M059J (cell line): ENCODE measurements at places on chromosomes 3 and 15. TPM values are rescaled to one million over a fixed set of nuclear protein-coding genes. Genes with fewer than 3 reads are reported as not detected.

Gene VIPR1
- total RNA-seq: 0.12 and 0.15 TPM in 2 replicates

Gene CCR5
- total RNA-seq: not detected in 2 replicates

Gene IGDCC3
- total RNA-seq: not detected in 2 replicates

Gene SLC2A2
- 0.12 and 0.32 TPM in 2 replicates for total RNA-seq

Gene MPI
- 65.4 and 68.3 TPM in 2 replicates for total RNA-seq

Gene GASK1A
- 2.6 and 3.4 TPM in 2 replicates for total RNA-seq

- DNase-seq: no peak
These were observed 164.0 kb upstream of the NR2F2 start for GRCh38 chr15:96166223-96167200.

DNA sequence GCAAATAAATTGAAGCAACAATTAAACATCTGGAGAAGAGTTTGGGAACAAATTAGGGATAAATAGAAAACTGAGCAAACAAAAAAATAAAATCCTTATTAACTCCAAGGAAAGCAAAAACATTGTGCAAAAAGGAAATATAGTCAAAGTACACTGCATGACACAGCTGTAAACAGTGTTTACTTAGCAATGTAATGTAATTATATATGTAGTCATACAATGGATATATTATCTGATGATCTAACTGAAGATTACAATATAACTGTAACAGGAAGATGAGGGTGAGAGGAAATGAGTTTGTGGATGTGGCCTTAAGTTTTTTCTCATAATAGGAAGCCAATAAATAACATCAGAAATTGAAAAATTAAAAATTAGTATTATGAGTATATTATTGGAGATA, 42.5 kb downstream of the SCN10A start:
- DNase-seq: no peak

- no peak for DNase-seq
These were observed 65.4 kb downstream of the LIPC start for GRCh38 chr15:58497046-58497785.

- DNase-seq: no peak
These were observed 5.3 kb downstream of the SEMA7A start for GRCh38 chr15:74428442-74428787.

- peak; percentile 34 for DNase-seq
These were observed 45.8 kb downstream of the CHP1 start for GRCh38 chr15:41276831-41277230.

DNA sequence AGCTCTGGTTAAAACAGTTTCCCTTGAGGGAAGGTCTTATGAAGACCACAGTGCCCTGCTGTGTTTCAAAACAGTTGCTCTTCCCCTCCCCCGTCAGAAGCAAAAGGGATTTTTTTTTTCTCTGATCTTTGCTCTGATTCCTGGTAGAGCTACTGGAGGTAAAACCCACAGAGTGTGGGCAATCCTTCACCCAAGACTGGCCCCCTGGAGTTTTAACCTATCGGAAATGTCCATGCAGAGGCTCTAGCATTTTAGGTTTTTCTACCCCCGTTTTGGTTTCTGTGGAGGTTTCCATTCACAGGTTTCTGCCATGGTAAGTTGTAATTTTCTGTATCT, 27.7 kb downstream of the GRM2 start:
- DNase-seq: no peak

- peak; percentile 31 for DNase-seq
These were observed 311.4 kb downstream of the TBC1D5 start for GRCh38 chr3:17431004-17431403.

DNA sequence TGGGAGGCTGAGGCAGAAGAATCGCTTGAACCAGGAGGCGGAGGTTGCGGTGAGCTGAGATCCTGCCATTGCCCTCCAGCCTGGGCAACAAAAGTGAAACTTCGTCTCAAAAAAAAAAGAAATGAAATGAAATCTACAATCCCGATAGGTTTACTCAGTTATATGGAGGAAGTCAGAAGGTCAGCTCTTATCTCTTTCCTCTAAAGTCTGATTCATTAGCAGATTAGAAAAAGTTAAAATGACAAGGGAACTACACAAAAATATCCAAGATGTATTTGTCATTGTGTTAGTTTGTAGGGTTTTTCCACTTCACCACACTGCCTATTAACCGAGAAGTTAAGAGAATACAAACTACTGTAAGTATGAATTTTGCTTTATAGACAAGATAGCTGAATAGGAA, 420.6 kb downstream of the SHQ1 start:
- DNase-seq: no peak

DNA sequence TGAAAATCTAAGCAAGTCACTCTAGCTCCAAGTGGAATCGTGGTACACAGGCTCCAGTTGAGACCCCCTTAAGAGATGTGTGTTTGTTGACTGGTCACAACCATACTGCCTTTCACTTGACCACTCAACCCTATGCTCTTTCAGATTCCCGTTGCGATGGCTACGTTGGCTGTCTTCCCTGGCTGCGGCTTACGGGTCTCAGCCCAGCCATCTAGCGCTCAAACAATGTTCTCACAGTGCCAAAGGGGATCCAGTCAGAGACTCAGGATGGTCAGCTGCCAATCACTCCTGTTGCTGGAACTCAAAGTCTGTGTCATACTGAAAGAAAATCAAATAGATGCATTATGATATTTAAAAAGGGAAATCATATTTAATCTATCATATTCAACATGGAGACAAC, 237.6 kb downstream of the ITPR1 start:
- DNase-seq: peak; percentile 71

GRCh38 chr15:93171476-93171875, 82.5 kb upstream of the RGMA start:
- DNase-seq: no peak

- no peak for DNase-seq
These were observed 32.3 kb upstream of the CFAP20DC start for GRCh38 chr3:59082106-59082505.
